ENCODE measurements at places on chromosomes 6 and 20.

GRCh38 chr20:58131151-58131550, 97.3 kb downstream of the ANKRD60 start:
- no peak for DNase-seq

DNA sequence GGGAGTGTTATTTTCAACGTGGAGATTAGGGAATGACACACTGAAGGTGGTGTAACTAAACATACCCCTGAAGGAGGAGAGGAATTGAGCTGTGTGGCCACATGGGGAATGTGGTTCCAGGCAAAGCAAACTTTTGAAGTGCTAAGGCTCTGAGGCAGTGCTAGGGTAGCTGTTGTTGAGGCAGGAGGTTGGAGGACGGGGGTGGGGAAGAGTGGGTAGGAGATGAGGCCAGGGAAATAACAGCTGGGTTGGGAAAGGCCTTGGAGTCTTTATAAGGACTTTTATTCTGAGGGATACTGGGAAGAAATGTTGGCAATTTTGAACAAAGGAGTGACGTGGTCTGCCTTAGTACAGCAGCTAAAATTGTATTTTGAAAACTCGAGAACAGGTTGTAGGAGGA, 13.0 kb downstream of the RPRD1B start:
- no peak for DNase-seq

GRCh38 chr20:63518946-63519667, 1.5 kb upstream of the PPDPF start:
- no peak for DNase-seq

DNA sequence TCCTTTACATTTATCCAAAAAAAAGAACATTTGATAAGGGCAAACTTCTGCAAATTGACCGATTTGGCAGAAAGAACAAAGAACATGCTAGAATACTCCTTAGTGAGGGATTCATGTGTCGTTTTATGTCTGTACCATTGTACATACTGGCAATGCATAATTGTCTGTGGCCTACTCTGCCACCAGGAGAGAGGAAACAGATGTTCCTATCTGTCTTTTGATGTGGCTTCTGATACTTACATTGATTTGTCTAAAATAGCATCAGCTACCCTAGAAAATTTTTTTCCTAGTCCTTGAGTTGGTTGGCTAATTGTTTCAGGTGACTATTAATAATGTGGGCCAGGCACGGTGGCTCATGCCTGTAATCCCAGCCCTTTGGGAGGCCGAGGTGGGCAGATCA, 654.1 kb downstream of the KIF16B start:
- DNase-seq, result no peak

- no peak for DNase-seq
Measured at GRCh38 chr6:129516787-129517186, 193.2 kb downstream of the ARHGAP18 start.

- no peak for DNase-seq
Measured at GRCh38 chr20:63310265-63310991, 17.4 kb downstream of the COL20A1 start.

DNA sequence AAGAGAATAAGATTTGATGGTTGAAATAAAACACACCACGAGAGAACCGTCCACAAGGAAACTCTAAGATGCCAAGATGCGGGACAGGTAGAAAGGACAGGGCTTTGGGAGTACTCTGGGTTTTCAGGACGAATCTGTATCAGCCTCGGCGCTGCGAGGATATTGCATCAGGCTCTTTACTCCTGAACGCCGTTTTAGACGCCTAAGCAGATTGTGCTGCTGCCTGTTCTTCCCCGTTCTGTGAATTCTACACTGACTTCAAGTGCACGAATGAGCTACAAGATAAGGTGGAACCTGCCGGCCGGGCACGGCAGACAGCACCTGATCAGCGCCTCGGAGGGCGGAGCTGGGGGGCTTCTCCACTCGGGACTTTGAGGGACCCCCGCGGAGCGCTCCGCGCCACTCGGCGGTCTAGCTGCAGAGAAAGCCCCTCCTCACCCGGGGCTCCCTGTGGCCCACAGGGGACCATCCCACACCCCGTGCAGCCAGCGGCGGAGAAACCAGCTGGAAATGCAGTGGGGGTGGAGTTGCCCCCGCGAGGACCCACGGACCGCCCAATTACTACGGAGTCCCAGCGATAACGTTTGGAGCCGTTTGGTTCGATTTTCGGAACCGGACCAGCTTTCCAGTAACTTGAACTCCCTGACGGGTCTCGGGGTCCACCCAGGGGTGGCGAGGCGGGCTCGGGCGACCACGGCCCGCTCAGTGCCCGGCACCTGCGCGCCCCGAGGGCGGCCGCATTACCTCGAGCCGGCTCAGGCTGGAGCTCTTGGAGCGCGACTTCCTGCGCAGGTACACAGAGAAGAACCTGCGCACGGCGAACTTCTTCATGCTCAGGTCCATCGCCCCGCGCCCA, 646 bp downstream of the RPS6KA2 start:
- peak; percentile 23 for DNase-seq

DNA sequence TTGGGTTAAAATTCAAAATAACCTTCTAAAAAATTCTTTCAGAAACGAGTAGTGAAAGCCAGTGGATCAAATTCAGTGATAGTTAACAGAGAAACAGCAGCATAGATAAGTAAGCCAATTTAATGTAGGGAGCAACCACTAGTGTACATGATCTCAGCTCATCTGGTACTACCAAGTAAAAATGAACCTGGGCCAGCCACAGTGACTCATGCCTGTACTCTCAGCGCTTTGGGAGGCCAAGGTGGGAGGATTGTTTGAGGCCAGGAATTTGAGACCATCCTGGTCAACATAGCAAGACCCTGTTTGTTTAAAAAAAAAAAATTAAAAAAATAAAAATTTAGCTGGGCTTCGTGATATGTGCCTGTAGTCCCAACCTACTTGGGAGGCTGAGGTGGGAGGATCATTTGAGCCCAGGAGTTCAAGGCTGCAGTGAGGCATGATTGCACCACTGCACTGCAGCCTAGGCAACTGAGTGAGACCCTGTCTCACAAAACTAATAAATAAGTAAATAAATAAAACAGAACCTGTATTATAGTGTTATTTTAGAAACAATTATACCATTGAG, 32.4 kb downstream of the CBFA2T2 start:
- DNase-seq, result peak; percentile 5

- DNase-seq, result no peak
Measured at GRCh38 chr20:63562461-63563224, 8.7 kb downstream of the FNDC11 start.

- no peak for DNase-seq
Measured at GRCh38 chr20:41510224-41510623, 108.0 kb downstream of the CHD6 start.

GRCh38 chr20:21941941-21942805, 236.7 kb downstream of the PAX1 start:
- DNase-seq, result no peak

DNA sequence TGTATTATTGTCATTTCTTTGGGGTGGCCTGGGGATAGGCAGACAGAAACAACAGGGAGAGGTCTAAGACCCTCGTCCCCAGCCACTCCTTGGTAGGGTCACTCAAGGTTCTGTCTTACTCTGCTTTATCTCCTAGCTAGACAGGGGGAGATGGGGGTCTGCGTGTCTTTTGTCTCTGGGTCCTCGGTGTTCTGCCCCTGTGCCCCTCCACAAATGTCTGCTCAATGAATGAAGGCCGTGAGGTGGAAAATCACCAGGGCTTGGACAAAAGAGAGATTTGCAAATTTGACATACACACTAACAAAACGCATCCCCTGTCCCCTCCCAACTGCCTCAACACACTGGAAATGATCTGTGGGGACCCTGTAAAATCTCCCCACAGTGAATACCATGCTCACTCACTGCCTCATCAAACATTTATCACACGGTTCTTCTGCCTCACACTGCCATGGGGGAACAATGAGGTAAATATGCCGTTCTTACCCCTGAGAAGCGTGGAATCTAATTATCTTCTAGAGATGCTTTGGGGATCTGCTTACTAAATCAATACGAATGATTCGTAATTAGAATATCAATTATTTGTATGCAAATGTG, 13.2 kb upstream of the VAPB start:
- DNase-seq, result no peak

GRCh38 chr6:37134396-37135191, 35.4 kb upstream of the PIM1 start:
- no peak for DNase-seq

DNA sequence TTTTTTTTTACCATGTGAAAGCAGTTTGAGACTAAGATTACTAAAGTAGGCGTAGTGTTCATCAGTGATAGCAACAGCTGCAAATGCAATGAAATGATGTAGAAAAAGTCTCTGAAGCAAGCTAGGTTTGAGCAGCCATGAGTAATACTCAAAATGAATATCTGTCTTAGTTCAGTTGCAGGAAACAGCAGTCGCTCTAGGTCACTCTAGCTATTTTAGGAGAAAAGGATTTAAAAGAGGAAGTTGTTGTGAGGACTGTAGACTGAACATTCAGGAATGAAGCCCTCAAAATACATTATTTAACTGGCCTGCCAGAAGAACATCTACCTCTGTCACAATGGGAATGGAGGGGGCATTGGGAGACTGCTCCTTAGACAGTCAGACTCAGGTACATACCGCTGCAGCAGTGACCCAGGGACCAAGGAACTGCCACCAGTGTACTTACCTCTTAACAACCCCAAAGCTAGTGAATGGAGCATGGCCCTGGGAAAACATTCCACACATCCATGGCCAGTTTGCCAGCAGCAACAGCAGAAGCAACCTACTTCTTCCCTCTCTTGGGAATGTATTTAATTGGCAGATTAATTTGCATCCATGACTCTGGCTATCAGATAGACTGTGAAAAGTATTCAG, 243.0 kb upstream of the KHDRBS2 start:
- no peak for DNase-seq

GRCh38 chr6:46293641-46294316, 123.0 kb upstream of the ENPP5 start:
- DNase-seq, result no peak

GRCh38 chr20:8981482-8981881, 87.4 kb upstream of the PLCB4 start:
- no peak for DNase-seq

- DNase-seq, result no peak
Measured at GRCh38 chr6:134549854-134550253, 231.9 kb upstream of the SGK1 start.

GRCh38 chr6:146961831-146962230, 242.4 kb upstream of the STXBP5 start:
- no peak for DNase-seq

GRCh38 chr20:22572023-22572422, 12.3 kb downstream of the FOXA2 start:
- no peak for DNase-seq

GRCh38 chr6:135798751-135799515, 52.6 kb upstream of the PDE7B start:
- DNase-seq, result no peak
